ENCODE measurements at places on chromosomes 12 and 14.

DNA sequence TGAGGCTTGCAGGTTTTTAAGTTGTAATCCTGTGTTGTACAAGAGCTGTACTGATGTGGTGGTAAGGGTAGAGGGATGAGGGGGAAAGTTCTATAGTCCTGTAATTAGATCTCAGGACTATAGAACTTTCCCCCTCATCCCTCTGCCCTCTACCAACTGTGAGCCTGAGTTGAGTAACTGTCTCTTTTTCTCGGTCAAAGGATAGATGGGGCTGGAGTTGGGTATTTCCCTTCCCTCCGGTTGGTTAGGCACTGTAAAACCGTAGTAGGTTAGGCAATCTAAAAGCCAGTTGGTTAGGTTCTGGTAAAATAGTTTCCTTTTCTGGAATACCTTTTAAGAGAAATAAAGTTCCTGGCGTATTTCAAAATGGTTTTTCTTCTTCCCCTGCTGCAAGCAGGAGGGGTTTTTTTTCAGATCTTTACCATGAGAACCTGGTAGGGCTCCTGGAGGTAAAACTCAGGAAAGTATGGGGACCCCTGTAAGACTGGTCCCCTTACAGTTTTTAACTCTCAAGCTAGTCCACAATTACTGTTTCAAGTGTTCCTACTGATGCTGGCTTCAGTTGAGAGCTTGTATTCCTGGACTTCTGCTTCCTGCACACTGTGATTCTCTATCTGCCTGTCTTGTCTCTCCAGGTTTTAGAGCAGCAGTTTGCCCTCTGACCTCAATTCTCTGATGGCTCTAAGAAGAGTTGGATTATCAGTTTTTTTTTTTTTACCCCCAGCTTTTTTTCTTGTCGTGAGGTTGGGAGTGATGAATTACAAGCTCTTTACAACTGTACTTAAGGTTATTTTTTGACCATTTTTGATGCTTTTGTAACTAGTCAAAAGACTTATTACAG, 58.7 kb downstream of the FUT8 start:
- DNase-seq = no peak

GRCh38 chr12:116797885-116798284, 59.8 kb downstream of the RNFT2 start:
- no peak for DNase-seq

DNA sequence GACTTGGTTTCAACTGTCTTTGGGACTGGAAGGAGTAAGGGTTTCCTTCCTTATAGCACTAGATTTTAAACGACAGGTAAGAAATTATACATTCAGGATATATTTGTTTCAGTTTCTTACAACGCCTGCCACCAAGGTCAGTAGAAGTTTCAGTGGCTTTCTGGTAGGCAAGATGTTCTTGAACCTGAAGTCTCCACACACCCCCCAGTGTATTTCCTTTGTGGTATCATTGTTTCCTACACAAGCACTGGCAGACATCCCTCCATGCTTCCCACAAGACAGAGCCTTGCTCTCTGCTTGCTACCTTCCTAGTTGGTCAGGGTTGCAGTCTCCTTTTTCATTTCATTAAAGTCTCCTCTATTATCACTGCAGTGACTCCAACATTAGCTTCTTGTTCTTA, 283.1 kb downstream of the FLRT2 start:
- no peak for DNase-seq

DNA sequence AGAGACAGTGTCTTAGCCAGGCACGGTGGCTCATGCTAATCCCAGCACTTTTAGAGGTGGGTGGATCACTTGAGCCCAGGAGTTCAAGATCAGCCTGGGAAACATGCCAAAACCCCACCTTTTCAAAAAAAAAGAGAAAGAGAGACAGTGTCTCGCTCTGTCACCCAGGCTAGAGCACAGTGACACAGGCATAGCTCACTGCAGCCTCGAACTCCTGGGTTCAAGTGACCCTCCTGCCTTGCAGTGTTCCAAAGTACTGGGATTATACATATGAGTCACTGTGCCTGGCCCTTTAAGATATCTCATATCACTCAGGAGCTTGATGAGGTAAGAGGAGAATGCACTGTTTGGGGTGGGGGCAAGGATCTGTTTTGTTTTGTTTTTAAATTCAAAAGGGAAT, 48.1 kb upstream of the LTBP2 start:
- DNase-seq = no peak

All from stimulated activated CD4-positive, alpha-beta T cell treated with anti-CD3 and anti-CD28 coated beads, Interleukin-12 subunit alpha, Interleukin-12 subunit beta, amount 100 ng/mL, for 48 hours (primary cell).